T-helper 2 cell treated with Interferon-gamma antibody and Interleukin-4, amounts not matched to agents 5 μg/mL and 100 μg/mL, for 36 hours (primary cell): ENCODE measurements at places on chromosomes 5 and 9.

GRCh38 chr9:113984639-113985380 lies 93.3 kb downstream of the AMBP start:
- DNase-seq = no peak
- no peak overlapping the region for H3K27ac ChIP-seq
- H3K4me3 ChIP-seq = no peak overlapping the region
- no peaks in the 10 kb centered on the region for H3K27me3 ChIP-seq
- no peaks in the 10 kb centered on the region for H3K4me1 ChIP-seq
- H3K36me3 ChIP-seq = no peaks in the 10 kb centered on the region

GRCh38 chr5:79890119-79890929 lies 100.7 kb downstream of the MTX3 start:
- H3K27me3 ChIP-seq = peaks cover 24% of the 10 kb centered on the region
- no peaks in the 10 kb centered on the region for H3K36me3 ChIP-seq
- H3K27ac ChIP-seq = no peak overlapping the region
- DNase-seq = no peak

DNA sequence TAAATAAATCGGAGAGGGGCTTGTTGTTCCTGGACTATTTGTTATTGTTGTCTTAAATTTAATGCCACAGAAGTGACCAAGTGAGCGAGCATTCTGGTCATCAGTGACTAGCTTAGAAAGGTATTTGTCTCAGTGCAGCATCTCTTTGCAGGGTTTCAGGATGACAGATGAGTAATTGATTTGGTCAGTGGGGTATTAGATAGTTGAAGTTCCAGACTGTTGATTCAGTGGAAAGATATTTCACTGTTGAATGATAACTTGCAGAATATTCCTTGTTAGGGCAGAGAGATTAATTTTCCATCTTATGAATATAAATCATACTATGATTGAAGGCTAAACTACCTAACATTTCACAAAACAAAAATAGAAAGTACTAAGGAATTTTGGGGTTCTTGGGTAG lies 122.4 kb downstream of the TRIO start:
- no peaks in the 10 kb centered on the region for H3K36me3 ChIP-seq
- no peak overlapping the region for H3K27ac ChIP-seq
- H3K4me3 ChIP-seq = no peak overlapping the region
- no peak for DNase-seq
- peaks cover 7% of the 10 kb centered on the region for H3K4me1 ChIP-seq

- no peaks in the 10 kb centered on the region for H3K36me3 ChIP-seq
- H3K27me3 ChIP-seq = peaks cover 20% of the 10 kb centered on the region
- H3K27ac ChIP-seq = no peak overlapping the region
- no peak overlapping the region for H3K4me3 ChIP-seq
Measured at GRCh38 chr9:127035948-127036347, 86.5 kb downstream of the ANGPTL2 start.

GRCh38 chr9:117825609-117826347 lies 121.6 kb downstream of the TLR4 start:
- peak overlapping the region; percentile 41 for H3K27ac ChIP-seq
- DNase-seq = peak; percentile 66
- H3K27me3 ChIP-seq = peaks cover 59% of the 10 kb centered on the region
- H3K4me1 ChIP-seq = peaks cover 30% of the 10 kb centered on the region
- H3K4me3 ChIP-seq = peak overlapping the region; percentile 52
